ENCODE measurements at places on chromosomes 6 and 20.

GRCh38 chr6:35710241-35710847 is 21.6 kb upstream of the FKBP5 start:
- no peak for DNase-seq

- no peak for DNase-seq
Observed at GRCh38 chr6:143902827-143903226, 38.6 kb downstream of the ZC2HC1B start.

DNA sequence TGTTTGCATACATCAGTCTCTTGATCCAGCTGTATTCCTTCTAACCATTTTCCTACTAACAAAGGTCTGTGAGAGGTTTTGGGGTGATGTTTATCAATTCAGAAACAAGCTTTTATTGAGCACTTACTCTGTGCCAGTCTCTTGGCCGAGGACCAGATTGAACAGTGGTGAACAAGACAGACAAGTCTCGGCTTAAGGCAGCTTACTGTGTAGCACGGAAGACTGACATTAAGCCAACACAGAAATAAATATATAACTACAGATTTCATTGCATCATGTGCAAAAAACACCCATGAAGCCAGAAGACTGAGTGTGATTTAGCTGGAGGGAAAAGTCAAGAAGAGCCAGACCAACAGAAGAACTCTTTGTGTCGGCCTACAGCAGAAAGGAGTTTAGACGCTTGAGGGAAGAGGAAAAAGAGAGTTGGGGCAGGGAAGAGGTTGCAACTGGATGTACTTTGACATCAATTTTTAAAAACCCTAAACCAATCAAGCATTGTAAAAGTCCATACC is 549.6 kb upstream of the CITED2 start:
- no peak for DNase-seq

DNA sequence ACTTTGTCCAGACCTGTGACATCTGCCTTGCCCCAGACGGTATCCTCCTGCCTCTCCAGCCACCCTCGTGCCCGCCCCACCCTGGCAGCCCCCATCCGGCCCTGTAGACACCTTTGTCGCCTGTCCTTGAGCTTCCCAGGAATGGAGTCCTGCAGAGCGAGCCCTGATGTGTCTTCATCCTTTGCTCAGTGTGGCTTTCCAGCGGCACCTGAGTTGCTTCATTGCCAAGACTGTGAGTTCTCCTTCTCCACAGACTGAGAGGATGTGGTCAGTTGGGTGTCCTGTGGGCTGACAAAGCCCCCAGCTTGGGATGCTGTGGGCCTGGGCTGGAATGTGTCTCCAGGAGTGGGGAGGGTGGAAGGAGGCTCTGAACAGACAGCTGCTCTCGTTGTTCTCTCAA is 1.7 kb upstream of the CST4 start:
- DNase-seq = no peak

DNA sequence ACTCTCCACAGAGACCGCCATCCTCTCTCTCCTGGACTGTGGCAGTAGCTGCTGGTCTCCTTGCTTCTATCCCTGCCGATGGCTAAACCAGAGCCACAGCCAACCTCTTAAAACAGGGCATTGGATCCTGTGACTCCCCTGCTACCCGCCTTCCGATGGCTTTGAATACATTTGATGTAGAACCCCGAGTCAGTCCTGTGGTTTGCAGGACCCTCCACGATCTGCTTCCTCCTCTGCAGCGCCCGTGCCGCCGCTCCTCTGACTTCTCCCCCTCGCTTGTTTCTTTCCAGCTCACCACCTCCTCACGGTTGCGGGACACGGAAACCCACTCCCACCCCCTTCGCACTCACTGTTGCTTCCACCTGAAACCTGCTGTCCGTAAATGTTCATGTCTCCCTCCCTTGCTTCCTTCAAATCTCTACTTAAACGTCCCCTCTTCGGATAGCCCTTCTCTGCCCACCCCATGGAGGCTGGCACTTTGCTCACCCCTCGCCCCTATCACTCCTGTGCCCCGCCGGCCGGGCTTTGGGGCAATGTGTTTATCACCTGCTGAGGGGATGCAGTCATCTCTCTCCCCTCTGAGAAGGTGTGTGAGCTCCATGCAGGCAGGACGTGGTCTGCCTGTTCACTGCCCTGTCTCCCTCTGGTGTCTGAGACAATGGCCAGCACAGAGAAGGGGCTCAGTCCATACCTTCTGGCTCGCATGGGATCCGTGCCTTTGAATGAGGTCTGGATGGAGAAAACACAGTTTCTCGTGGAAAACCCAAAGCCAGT is 67.8 kb downstream of the GFOD1 start:
- DNase-seq = no peak

- peak; percentile 26 for DNase-seq
Observed at GRCh38 chr20:9966966-9967365, 67.8 kb upstream of the ANKEF1 start.

GRCh38 chr6:119313937-119314884 is 35.4 kb downstream of the MAN1A1 start:
- DNase-seq = no peak

- DNase-seq = no peak
Observed at GRCh38 chr20:49483696-49484123, 1.2 kb upstream of the KCNB1 start.

DNA sequence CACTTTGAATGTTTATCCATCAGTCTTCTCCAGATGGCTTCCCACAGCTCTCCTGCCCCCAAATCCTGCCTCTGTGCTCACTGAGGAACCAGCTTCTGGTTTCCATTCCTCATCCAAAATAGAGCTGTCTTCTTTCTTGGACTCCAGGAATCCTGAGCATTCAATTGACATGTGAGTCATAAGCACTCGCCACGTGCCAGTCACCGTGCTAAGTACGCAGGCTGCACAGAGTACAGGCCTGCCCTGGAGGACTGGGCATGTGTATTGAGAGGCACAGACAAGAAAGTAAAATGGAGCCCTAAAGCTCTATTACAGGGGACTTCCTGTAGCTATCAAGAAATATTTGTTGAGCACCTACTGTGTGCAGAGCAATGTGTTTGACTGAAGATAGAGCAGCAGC is 39.7 kb upstream of the LRFN2 start:
- no peak for DNase-seq

DNA sequence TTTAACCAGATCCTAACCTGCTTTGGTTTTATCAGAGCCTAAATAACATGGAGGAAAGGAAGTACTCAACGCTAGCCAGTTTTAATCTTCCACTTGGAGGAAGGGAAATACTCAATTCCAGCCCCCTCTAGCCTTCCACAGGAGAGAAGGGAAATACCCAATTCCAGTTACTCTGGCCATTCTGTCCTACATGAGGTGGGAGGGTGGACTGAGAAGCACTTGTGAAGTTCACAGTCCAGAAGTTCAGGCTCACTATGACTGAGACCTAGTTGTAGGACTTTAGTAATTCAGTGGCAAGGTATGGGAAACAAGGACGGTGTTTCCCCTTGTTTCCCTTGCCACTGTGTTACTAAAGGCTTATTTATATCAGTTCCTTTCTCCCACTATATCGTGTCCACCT is 672.0 kb downstream of the RFPL4B start:
- no peak for DNase-seq

- peak; percentile 86 for DNase-seq
Observed at GRCh38 chr20:35617397-35618262, 2.0 kb downstream of the SPAG4 start.

- no peak for DNase-seq
Observed at GRCh38 chr6:149888093-149888492, 9.8 kb downstream of the RAET1E start.

- DNase-seq = no peak
Observed at GRCh38 chr20:33992145-33992922, 1.4 kb upstream of the RALY start.

- peak; percentile 63 for DNase-seq
Observed at GRCh38 chr20:57659517-57660180, 39.4 kb upstream of the ZBP1 start.

- DNase-seq = no peak
Observed at GRCh38 chr6:90226257-90226656, 70.4 kb downstream of the BACH2 start.

GRCh38 chr6:52410979-52411378 is 9.2 kb upstream of the EFHC1 start:
- no peak for DNase-seq

- no peak for DNase-seq
Observed at GRCh38 chr6:18247002-18247401, 17.3 kb downstream of the DEK start.

DNA sequence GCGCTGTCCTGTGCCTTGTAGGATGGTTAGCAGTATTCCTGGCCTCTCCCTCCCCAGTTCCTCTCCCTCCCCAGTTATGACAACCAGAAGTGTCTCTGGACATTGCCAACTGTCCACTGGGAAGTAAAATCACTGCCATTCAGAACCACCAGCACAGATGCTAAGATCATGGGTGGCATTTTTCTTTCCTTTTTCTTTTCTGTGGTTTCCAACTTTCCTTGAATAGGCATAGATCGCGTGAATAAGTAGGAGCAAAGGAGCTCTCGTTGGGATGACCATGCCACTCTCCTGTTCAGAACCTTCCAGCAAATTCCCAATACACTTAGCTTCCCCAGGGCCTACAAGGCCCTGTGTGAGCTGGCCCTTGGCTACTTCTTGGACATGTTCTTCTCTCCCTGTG is 59.0 kb downstream of the EYA2 start:
- no peak for DNase-seq

DNA sequence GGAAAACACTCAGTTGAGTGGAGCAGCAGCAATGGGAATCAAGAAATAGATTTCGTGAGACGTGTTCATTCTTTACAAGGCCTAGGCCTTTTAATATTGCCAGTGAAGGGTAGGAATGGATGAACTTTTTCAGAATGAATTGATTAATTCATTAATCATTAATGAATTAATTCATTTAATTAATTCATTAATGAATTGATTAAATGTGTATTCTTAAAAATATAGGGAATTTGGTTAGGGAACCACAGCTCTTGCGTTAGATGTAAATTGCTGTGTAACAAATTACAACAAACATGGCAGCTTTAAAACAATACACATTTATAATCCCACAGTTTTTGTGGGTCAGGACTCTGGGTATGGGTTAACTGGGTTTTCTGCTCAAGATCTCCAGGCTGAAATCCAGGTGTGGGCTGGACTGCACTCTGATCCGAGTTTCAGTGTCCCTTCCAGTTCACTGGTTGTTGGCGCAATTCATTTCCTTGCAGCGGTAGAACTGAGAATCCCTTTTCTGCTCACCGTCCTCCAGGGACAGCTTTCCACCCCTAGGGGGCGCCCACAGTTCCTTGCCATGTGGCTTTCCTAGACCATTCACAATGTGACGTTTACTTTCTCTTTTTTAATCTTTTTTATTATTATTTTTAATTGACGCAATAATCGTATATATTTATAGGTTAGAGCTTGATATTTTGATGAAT is 32.8 kb upstream of the BCAS1 start:
- peak; percentile 77 for DNase-seq

DNA sequence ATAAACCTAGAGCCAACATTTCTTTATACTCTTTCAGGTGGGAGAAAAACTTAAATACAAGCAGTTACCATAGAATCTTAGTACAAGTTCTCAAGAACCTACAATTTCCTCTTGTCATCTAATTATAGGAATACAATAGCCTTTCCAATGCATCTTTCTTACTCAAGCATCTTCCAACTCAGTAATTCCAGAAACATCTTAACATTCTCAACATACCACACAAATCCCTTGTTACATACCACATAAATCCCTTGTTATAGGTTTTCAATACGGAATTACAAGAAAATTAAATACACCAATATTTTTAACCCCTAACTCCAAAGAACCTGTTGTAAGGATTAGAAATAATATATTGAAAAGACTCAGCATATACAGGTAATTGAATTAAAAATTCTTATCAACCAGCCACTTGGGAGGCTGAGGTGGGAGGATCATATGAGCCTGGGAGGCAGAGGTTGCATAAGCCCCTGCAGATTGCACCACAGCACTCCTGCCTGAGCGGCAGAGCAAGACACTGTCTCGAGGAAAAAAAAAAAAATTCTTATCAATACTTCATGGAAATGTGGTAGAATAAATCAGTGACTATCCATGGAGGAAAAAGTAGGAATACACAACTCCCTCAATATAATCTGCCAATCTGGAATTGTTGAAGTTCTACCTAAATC is 127.5 kb upstream of the CCDC28A start:
- no peak for DNase-seq

GRCh38 chr20:61204206-61204605 is 47.9 kb upstream of the CDH4 start:
- no peak for DNase-seq

DNA sequence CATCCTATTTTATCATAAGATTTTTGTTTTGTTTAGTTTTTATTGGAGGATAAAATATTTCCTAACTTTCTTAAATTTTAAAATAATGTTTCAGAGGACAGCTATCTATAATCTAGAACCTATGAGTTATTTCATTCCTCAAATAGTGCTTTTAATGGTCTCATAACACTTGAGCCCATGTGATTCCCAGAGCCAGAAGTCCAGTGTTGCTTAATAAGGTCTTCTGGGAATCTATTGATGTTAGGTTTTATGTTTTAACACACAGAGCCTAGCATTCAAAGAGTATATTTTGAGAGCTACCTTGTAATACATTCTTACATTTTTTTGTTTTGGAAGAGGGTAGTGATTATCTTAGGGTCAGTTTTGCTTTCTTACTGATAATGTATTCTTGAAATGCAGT is 200.2 kb downstream of the CENPW start:
- no peak for DNase-seq

GRCh38 chr20:34553366-34553867 is 5.1 kb upstream of the MAP1LC3A start:
- DNase-seq = peak; percentile 37

GRCh38 chr6:166476634-166477215 is 94.0 kb upstream of the MPC1 start:
- no peak for DNase-seq
